ENCODE measurements at places on chromosomes 13 and 19. TPM values are rescaled to one million over a fixed set of nuclear protein-coding genes. Genes with fewer than 3 reads are reported as not detected.

The KLK14 gene
- total RNA-seq = 0.70 TPM

The SELENOV gene
- total RNA-seq = not detected

The NLRP4 gene
- total RNA-seq = not detected

The SRRM5 gene
- total RNA-seq = 1.6 TPM

The CBY2 gene
- total RNA-seq = 0.22 TPM

The NEK5 gene
- total RNA-seq = not detected

The ZNF460 gene
- total RNA-seq = 65.2 TPM

The LSM7 gene
- total RNA-seq = 127 TPM

The TEX30 gene
- total RNA-seq = 8.5 TPM
